ENCODE measurements at places on chromosomes 7 and 10.

- no peak for DNase-seq
Observed at GRCh38 chr10:116395223-116395985, 32.2 kb upstream of the PNLIPRP3 start.

- DNase-seq: no peak
Observed at GRCh38 chr10:107666214-107666613, 501.7 kb upstream of the SORCS1 start.

DNA sequence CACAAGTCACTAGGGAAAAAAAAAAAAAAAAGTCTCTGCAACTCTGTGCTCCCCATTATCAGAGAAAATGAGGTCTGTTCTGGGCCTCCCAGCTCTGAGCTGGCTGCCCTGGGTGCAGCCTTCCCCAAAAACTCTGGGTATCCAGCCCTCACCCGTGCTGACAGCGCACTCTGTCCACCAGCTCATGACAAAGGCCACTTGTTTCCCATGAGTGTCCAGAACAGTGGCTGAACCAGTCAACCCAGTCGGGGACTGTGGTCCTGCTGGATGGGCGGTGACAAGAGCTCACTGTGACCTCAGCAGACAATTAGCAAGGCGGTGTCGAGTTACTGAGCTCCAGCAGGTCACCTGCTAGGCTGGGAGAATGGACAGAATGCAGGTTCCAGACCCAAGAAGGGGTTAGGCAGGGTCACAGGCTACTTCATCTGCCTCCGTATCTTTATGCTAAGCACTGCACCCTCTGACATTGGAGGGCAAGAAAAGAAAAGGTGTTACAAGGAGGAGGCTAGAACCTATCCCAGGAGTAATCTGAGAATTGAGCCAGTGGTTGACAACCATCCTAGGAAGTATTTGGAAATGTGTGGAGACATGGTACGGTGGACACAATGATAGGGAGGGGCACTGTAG, 37.2 kb downstream of the DLG5 start:
- no peak for DNase-seq

DNA sequence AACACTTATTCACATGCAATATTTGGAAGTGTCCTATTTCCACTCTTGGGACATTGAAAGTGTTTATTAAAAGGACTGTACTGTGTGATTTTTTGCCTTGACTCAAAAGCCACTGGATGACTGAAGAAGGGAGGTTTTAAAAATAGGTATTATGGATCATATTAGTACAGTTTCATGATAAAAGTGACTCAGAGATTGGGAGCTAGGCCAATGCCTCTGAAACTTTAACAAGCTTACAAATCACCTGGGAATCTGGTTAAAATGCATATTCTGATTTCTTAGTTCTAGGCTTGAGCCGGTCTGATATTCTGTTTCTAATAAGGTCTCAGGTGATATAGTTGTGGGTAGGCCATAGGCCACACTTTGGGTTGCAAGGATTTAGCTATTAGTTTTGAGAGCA, 191.2 kb downstream of the PLXDC2 start:
- no peak for DNase-seq

DNA sequence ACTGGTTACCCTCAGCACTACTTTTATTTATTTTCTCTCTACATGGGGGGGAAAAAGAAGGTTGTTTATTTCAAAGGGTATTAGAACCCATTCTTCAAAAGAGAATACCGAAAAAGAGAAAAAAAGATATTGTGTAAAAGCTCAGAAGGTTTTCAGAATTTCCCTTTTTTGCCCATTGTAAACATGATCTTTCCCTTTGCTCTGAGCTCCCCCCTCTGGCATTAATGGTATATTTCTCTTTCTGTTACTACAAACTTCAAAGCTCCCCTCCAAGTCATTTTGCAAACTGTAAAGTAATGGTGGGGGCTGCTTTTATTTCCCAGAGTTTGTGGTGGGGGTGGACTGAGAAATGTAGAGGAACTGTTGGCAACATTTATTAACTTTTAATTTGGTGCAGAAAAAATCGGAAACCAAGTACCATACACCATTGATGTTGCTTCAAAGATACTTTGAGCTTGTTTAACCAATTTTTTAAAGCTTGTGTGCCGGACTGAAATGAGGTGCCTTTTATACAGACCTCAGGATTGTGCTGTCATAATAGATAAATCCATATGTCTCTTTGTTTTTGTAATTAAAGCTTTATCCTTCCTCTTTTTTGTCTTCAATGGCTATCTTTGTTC, 181.5 kb downstream of the EXOC4 start:
- no peak for DNase-seq

DNA sequence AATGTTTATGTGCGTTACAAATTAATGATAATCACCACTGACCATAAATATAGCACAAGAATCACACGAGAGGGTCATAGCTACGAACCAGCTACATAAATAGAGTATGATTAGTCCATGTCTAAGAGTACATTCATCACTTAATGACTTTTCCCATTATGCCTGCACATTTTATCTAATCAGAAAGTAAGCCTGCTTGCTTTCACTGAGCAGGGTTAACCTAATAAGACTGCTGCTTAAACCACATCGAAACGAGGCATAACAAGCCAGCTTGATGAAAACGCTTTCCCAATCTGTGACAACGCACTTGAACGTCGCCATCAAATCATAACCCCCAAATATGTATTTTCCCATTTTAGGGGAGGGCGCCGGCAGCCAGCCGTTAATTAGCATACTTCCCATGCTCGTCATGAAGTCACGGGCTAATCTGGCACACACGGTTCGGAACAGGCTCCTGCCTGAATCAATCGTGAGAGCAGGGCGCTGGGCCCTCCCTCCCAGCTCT, 71.5 kb downstream of the EBF3 start:
- no peak for DNase-seq
